ENCODE measurements at places on chromosomes 12 and 14.

DNA sequence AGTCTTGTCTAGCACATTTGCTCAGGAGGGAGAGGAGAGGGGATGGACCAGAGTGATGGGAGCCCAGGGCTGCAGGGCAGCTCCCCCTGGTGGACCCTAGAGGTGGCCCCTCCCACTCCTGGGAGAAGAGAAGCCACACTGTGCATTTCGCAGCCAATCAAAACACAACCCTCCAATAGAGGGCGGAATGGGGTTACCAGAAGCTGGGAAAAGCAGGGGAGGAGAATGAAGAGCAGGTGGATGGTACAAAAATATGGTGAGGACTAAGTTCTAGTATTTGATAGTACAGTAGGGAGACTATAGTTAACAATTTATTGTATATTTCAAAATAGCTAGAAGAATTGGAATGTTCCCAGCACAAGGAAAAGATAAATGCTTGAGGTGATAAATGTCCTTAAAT lies 23.6 kb downstream of the VASH1 start:
- DNase-seq, result peak; percentile 74

- DNase-seq, result peak; percentile 75
These were observed 107.0 kb downstream of the ADAMTS20 start for GRCh38 chr12:43444940-43445564.

DNA sequence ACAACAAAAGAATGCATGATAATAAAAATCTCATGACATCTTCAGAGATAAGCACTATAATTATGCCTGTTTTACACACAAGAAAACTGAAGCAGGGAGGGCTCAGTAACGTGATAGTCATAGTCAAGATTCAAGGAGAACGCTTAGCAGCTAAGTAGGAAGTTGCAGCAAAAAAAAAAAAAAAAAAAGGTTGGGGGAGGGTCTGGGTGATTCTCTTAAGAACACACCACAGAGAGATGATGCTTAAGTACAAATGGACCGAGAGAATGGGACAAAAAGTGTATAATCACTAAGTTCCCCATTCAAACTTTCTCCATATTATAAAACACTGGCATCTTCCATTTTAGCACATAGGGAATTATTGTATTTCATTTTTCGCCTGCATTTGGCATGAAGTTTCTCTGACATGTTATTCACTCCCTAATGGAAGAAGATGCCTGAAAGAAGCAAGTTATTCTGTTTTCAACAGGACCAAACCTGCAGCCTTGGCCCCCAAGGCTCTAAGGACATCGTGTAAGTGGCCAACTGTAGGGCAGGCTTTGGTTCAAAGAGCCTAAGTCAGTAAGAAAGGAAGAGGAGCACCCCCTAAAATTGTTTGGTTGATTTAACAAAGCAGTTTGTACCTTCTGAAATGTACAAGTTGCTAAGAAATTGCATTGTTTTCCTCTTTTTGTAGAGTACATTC lies 142.9 kb upstream of the TMPO start:
- no peak for DNase-seq

DNA sequence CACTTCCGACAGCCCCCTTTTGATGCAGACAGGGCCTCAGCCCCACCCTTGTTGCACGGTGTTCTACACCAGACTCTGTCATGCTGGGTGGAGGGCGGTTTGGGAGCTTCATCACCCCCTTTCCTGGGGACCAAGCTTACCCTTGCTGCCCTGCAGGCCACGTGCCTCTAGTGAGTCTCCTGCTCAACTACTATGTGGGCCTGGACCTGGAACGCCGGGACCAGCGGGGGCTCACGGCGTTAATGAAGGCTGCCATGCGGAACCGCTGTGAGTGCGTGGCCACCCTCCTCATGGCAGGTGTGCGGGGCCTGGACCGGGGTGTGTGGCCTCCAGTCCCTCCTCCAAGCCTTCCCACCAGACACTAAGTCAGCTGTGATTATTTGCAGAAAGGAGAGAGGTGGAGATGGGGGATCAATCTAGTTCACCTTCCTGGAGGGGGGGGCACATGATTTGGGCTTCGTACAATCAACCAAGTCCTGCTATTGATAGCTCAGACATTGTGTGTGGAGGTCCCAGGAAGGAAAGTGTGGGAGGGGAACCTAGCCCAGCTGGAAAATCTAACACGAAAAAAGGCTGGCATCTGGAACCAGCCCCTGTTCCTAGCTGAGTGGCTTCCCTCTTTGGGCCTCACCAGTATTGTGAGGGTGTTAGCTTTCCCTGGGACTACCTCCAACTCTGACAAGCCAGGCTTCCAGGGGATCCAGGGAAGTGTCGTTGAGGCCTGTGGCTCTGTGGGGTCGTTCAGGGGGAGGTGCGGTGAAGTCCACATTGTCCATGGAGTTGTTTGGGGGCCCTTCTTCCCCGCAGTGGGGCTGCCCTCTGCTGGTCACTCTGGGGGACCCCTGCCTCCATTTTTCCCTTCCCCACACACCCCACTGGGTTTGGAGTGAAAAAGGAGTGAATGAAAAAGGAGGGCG lies 1.6 kb downstream of the ANKRD33 start:
- DNase-seq, result no peak

GRCh38 chr12:113208041-113208934 lies 13.0 kb upstream of the TPCN1 start:
- DNase-seq, result peak; percentile 75

- no peak for DNase-seq
These were observed 30.3 kb downstream of the FAIM2 start for GRCh38 chr12:49873361-49873934.

- no peak for DNase-seq
These were observed 16.2 kb downstream of the PRORP start for GRCh38 chr14:35138585-35138984.

DNA sequence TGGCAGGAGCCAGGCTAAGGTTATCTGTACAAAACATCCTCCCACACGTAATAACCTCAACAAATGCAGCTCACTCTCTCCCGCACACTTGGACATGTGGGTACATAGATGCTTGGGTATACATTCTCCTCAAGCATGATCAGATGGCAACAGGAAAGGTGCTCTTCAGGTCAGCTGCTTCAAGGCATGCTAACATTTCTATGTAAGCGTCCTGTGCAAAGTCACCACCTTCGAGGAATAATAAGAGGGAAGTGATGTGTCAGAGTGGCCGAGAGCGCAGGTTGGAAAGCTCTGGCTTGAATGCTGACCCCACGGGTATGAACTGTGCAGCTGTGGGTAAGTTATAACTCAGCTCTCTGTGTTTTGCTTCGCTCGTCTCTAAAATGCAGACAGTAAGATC lies 24.2 kb upstream of the SLC6A12 start:
- peak; percentile 17 for DNase-seq

GRCh38 chr14:51784466-51784865 lies 75.9 kb upstream of the GNG2 start:
- DNase-seq, result no peak

GRCh38 chr12:108531929-108532848 lies 17.1 kb downstream of the FICD start:
- DNase-seq, result no peak

DNA sequence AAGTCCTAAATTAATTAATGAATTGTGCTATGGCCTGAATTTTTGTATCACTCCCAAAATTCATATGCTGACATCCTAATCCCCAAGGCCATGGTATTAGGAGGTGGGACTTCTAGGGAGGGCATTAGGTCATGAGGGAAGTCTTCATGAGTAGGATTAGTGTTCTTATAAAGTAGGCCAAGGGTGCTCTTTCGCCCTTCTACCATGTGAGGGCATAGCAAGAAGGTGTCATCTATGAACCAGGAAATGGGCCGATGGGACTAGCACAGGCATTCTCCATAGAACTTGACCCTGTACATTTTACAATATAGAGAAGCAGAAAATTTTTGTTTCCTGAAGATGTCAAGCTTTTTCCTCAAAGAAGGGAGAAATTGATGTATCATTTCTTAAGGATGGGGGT lies 12.5 kb downstream of the SYT10 start:
- no peak for DNase-seq
